CD4-positive, alpha-beta T cell treated with Interleukin-6 at 100 ng/mL for 8 hours (primary cell): ENCODE measurements at places on chromosomes 6 and 20.

- no peak for DNase-seq
These were observed 88.9 kb downstream of the SLC16A10 start for GRCh38 chr6:111176038-111176759.

DNA sequence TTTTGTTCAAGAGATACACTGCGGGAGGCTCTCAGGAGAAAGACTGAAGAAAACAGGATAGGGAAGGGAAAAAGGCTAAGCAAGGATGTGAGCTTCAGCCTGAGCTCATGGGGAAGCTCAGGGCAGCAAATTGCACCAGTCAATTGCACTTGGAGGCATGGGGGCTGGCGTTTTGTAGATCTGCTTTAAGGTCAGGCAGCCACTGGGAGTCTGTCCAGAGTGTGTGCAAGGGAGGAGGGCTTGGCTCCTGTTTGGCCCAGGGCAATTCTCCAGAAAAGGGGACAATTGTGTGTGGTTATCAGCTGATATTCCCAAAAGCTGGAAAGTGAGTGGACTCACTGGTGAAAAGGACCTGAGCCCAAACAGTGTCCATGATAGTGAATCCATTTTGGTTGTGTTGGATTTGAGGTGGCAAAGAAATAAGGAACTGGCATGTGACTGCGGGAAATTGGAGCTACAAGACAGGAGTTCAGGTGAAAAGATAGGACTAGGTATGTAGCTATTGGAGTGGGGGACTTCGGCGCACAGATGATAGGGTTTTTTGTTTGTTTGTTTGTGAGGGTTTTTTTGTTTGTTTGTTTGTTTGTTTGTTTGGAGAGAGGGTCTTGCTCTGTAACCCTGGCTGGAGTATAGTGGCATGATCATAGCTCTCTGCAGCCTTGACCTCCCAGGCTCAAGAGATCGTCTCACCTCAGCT is 22.3 kb upstream of the IER3 start:
- DNase-seq = no peak

DNA sequence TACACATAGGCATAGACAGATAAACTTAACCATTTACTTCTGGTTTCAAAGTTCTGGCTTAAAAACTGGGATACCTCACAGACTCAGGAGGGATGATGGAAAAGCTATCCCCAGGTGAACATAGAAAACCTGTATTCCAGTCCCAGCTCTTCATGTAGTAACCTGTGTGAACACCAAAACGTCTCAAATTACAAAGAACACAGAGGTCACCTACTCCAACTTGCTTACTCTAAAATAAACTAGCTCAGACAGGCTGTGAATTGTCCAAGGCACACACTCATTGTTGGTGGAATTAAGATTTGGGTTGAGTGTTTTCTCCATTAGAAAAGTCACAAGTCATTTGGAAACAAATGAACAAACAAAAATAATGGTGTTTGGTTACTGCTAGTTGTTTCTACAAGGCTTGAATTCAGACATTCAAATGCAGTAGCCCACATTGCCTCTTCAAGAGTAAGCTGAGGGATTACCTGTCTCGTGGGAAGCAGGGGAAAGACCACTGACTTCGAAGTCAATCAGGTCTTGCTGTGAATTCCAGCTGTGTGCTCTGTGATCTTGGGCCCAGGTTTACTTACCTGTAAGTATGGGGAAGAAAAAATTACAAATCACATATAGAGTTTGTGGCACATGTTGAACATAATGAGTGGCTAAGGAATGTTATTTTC is 48.2 kb upstream of the LRRC1 start:
- DNase-seq = no peak

DNA sequence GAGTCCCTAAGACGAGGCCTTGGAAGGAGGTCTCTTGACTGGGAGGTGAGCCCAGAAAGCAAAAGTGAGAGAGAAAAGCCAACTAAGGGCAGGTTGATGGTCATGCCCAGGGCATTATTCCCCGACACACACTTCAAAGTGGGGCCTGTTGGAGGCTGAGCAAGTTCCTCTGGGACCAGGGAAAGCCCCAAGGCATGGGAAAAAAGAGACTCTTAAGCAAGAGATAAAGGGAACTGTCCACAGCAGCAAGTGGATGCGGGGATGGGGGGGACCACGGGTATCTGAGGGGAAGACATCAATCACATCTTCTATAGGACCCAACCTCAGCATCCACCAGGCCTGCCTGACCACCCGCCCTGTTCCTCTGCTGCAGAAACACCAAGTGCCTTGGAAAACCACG is 119.9 kb upstream of the MAFB start:
- no peak for DNase-seq

GRCh38 chr6:99867026-99867425 is 127.0 kb downstream of the MCHR2 start:
- no peak for DNase-seq

DNA sequence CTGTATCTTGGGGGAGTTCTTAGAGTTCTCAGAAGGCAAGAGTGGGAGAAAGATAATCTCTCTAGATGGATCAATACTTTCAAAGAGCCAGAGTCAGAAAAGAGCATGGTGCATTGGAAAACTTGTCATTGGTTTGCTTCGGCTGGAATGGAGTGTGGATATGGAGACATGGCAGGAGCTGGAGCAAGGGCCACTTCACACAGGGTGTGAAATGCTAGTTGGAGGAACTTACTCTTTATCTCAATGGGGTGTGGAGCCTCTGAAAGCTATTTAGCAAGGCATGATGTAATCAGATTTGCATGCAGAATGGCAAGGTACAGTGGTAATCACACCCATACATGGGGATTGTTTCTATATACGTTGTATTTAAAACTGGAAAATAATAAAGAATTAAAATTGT is 31.5 kb upstream of the PAQR8 start:
- no peak for DNase-seq

GRCh38 chr6:149440735-149441671 is 40.9 kb downstream of the SUMO4 start:
- DNase-seq = no peak
